ENCODE measurements at places on chromosomes 7 and 10. TPM values are rescaled to one million over a fixed set of nuclear protein-coding genes. Genes with fewer than 3 reads are reported as not detected.

Gene CLCN1
- polyA plus RNA-seq, result 0.19 TPM

Gene PIP4K2A
- polyA plus RNA-seq, result 7.7 TPM

Gene C10orf53
- polyA plus RNA-seq, result not detected

Gene LAMTOR4
- 370 TPM for polyA plus RNA-seq

Gene MORN4
- 4.0 TPM for polyA plus RNA-seq

Gene SEC23IP
- polyA plus RNA-seq, result 42.0 TPM

Gene MLXIPL
- 138 TPM for polyA plus RNA-seq

DNA sequence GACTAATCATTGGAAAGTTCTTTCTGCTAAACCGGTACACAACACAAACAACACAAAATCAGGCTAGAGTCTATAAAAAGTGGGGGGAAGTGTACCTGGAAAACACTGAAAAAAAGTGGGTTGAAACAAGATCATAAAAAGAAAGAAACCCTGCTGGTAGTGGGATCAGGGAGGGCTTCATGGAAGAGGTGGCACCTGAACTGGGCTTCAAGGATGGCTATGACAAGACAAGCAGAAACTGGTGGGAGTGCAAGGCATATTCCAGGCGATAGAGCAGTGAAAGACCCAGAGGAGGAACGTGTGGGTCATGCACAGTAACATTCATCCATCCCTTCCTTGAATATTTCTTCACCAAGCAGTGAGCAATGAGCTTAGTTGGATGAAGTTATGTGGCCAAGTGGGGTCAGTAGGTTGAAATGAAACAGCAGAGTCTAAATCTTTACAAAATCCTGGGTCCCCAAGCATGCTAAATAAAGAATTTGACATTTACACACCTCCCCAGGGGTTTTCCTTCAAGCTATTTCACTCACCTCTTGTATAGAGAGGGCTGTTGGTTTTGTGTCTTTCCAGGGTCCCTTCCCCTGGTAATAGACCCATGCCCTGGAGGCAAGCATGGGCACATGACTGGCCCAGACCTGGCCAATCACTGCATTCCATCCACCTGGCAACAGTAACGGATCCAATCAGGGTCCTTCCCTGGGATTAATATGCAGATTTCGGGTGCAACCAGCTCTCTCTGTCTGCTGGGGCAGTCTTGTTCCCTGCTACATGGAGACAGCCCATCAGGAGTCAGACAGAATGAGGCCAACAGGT lies 38.2 kb downstream of the SPOCK2 start:
- H3K4me1 ChIP-seq, result no peaks in the 10 kb centered on the region
- no peak for DNase-seq
- H3K27ac ChIP-seq, result no peak overlapping the region
- H3K36me3 ChIP-seq, result no peaks in the 10 kb centered on the region

- peaks cover 19% of the 10 kb centered on the region for H3K4me1 ChIP-seq
- H3K27me3 ChIP-seq, result no peaks in the 10 kb centered on the region
- no peaks in the 10 kb centered on the region for H3K36me3 ChIP-seq
- DNase-seq, result peak; percentile 86
- H3K4me3 ChIP-seq, result no peak overlapping the region
Observed at GRCh38 chr10:5546891-5547680, 22.3 kb downstream of the CALML3 start.

DNA sequence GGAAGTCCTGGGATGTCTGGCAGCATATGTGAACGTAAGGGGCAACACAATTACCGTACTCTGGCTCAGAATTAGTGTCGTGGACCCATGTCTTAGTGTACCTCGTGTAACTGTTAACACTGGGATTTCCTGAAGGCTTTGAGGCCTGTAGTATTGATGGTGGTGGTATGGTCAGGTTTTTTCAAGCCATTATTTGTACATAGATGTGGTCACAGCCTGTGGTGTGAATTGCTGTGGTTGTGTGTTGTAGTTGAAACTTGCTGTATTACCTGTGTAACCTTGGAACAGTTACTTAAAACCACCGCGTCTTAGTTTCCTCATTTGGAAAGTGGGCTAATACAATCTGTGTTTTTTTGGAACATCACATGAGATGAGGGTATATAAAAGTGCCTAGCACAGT lies 5.3 kb downstream of the EXOC4 start:
- H3K4me1 ChIP-seq, result no peaks in the 10 kb centered on the region
- H3K4me3 ChIP-seq, result no peak overlapping the region
- no peak overlapping the region for H3K27ac ChIP-seq
- no peaks in the 10 kb centered on the region for H3K27me3 ChIP-seq
- no peak for DNase-seq
- peaks cover 2% of the 10 kb centered on the region for H3K36me3 ChIP-seq

DNA sequence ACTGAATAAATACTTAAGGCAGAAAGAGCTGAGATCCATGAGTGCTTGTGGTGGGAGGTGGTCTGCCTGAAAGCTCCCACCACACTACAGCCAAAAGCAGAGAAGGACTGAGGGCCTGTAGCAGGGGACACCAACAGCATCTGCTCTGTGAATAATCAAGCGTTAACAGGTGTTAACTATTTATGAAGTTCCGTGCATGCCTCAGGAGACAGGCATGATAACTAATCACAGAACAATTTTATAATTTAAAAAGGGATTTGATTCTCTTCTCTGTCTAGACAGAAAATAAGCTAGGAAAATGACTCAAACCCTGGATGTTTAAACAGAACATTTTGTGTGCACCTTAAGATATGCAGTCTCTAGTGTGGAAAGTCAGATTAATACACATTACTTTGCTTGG lies 61.5 kb upstream of the GHITM start:
- peaks cover 3% of the 10 kb centered on the region for H3K27me3 ChIP-seq
- no peaks in the 10 kb centered on the region for H3K4me1 ChIP-seq
- H3K4me3 ChIP-seq, result no peak overlapping the region
- H3K27ac ChIP-seq, result no peak overlapping the region
- DNase-seq, result no peak

GRCh38 chr10:77844713-77845445 lies 81.7 kb downstream of the DLG5 start:
- no peak overlapping the region for H3K4me3 ChIP-seq
- DNase-seq, result peak; percentile 77
- peak overlapping the region; percentile 95 for H3K27ac ChIP-seq
- peaks cover 7% of the 10 kb centered on the region for H3K36me3 ChIP-seq
- H3K4me1 ChIP-seq, result no peaks in the 10 kb centered on the region

DNA sequence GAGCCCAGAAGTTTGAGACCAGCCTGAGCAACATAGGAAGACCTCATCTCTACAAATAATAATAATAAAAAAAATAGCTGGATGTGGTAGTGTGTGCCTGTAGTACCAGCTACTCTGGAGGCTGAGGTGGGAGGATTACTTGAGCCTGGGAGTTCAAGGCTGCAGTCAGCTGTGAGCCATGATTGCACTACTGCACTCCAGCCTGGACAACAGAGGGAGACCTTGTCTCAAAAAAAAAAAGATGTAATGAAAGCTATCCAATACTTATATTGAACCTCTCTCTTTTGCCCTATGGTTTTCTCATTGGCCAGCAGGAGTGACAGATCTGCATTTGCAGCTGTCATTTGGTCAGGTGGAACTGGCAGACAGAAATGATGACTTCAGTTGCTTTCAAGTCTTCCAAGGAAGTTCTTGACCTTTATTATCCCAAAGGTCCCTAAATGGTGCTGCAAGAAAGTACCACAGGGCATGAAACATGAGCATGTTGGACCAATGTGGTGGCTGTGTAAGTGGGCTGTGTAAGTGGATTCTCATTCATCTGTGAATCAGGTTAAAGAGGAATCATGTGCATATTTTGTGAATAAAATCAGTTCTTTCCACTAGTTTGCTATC lies 99.4 kb downstream of the CALD1 start:
- no peak for DNase-seq
- H3K4me3 ChIP-seq, result no peak overlapping the region
- H3K27ac ChIP-seq, result no peak overlapping the region
- H3K27me3 ChIP-seq, result no peaks in the 10 kb centered on the region
- H3K4me1 ChIP-seq, result peaks cover 9% of the 10 kb centered on the region

- no peaks in the 10 kb centered on the region for H3K36me3 ChIP-seq
- H3K4me1 ChIP-seq, result no peaks in the 10 kb centered on the region
- H3K4me3 ChIP-seq, result no peak overlapping the region
- no peak for DNase-seq
- H3K27ac ChIP-seq, result no peak overlapping the region
- H3K27me3 ChIP-seq, result no peaks in the 10 kb centered on the region
Observed at GRCh38 chr10:65845916-65846315, 1079.9 kb upstream of the LRRTM3 start.

DNA sequence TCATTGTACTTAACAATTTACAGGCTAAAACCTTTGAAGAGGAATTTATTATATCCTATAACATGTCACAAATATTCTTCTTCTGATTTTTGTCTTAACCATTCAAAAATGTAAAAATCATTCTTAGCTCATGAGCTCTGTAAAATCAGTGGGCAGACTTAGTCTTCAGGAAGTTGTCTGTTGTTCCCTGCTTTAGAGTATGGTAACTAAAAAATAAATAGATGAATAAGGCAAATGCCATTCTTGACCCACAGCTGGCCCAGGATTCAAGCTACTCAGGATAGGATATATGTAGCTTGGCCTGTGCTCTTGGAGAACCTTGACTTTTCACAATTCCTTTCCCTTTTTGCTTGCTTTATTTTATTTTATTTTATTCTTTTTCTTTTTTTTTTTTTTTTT lies 51.5 kb downstream of the LRRC4 start:
- peaks cover 7% of the 10 kb centered on the region for H3K4me1 ChIP-seq
- H3K4me3 ChIP-seq, result no peak overlapping the region
- H3K27ac ChIP-seq, result no peak overlapping the region
- no peaks in the 10 kb centered on the region for H3K36me3 ChIP-seq
- DNase-seq, result no peak

DNA sequence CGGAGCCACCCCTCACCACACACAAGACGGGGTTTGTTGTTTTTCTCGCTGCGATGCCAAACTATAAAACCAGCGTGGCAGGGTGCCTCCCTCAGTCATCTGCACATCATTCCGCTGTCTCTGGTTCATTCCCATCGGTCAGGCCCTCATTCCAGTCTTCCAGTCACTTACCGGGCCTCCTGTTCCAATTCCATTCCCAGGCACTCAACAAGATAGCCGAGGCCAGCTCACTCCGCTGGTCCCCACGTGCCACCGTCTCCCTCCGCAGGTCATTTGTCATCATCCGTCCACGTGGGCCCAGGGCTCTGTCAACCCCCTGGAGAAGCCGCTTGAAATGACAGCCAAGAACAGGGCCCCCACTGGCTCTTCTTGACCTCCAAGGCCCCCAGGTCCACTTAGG lies 6.1 kb upstream of the TMEM184A start:
- no peak for DNase-seq
- no peaks in the 10 kb centered on the region for H3K36me3 ChIP-seq
- peaks cover 35% of the 10 kb centered on the region for H3K4me1 ChIP-seq

DNA sequence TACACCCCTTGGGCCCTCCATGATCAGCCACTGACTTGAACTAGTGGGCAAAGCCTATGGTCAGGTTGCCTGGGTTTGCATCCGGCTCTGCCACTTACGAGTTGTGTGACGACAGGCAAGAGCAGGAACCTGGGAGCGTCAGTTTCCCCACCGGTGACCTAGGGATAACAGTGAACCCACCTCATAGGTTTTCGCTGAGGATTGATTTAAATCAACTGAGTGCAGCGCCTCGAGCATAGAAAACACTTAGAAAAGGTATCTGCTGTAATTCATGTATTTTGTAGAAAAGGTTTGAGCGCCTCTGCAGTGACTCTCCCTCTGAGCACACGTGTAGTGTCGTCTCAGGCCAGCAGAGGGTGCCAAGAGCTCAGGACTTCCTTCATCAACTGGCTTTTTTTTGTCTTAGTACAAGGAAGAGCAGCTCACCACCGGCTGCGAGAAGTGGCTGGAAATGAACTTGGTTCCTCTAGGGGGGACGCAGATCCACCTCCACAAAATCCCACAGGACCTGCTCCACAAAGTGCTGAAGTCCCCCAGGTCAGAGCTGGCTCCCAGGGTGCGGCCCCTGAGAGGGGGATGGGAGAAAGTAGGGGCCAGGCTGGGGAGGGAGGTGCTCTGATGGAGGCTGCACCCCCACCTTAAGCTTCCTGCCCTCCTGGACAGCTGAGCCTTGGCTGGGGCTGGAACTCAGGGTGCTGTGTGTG lies 27.7 kb downstream of the BTBD16 start:
- H3K27ac ChIP-seq, result no peak overlapping the region
- H3K36me3 ChIP-seq, result no peaks in the 10 kb centered on the region
- H3K27me3 ChIP-seq, result no peaks in the 10 kb centered on the region
- peak overlapping the region; percentile 26 for H3K4me3 ChIP-seq

DNA sequence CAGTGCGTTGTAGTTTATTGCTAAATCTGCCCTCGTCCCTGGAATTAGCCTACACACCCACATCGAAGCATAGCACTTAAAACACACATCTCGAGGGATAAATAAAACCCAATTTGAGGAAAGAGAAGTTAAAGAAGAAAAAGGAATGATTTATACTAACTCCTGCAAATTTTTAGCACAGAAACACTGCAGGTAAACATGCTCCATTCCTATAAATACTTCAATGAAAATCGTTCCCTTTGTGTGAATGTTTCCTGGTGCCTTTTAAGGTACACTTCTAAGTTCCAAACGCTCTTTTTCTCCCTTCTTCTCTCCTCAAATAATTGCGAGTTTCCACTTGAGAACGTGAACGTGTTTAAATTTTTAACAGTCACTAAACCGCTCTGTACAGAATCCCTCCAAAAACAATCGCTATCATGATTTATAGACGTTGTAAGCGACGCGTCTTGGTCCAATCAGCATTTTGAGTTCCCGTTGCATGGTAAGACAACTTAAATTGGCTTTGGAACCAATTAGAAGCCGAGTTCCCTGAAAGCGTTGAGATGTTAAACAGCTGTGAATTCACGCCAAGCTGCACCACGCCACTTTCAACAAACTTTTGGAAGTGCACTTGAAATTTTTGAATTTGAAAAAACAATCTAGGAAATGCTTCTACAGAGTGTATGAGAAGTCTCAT lies 12.5 kb upstream of the EBLN1 start:
- no peaks in the 10 kb centered on the region for H3K4me1 ChIP-seq
- H3K27me3 ChIP-seq, result no peaks in the 10 kb centered on the region
- H3K36me3 ChIP-seq, result no peaks in the 10 kb centered on the region

- H3K27me3 ChIP-seq, result no peaks in the 10 kb centered on the region
- no peaks in the 10 kb centered on the region for H3K4me1 ChIP-seq
- H3K27ac ChIP-seq, result peak overlapping the region; percentile 31
- H3K4me3 ChIP-seq, result no peak overlapping the region
- H3K36me3 ChIP-seq, result peaks cover 3% of the 10 kb centered on the region
- DNase-seq, result no peak
Observed at GRCh38 chr7:108503112-108504026, 22.6 kb downstream of the PNPLA8 start.

DNA sequence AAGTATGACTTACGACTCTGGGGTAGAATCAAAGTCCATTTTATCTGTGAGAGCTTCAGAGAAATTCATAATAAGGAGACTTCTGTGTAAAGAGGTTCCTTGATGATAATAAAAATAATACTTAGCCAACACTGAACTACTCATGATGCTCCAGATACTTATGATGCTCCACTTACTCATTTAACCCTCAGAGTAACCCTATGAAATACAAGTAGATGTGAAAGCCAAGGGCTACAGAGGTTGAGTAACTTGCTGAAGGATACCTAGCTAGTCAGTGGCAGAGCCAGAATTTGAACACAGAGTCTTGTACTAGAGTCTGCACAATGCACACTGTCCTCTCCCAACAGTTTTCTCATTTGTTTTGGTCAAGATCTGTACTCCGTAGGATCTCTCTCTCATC lies 89.5 kb downstream of the HECW1 start:
- H3K36me3 ChIP-seq, result no peaks in the 10 kb centered on the region
- no peaks in the 10 kb centered on the region for H3K27me3 ChIP-seq
- H3K4me3 ChIP-seq, result no peak overlapping the region

Data from small intestine (tissue), 16 donors.